ENCODE measurements at places on chromosomes 12 and 14.

GRCh38 chr14:47785058-47785457 lies 109.7 kb upstream of the MDGA2 start:
- no peak for DNase-seq

GRCh38 chr12:6724409-6724797 lies 557 bp downstream of the COPS7A start:
- DNase-seq = peak; percentile 75

DNA sequence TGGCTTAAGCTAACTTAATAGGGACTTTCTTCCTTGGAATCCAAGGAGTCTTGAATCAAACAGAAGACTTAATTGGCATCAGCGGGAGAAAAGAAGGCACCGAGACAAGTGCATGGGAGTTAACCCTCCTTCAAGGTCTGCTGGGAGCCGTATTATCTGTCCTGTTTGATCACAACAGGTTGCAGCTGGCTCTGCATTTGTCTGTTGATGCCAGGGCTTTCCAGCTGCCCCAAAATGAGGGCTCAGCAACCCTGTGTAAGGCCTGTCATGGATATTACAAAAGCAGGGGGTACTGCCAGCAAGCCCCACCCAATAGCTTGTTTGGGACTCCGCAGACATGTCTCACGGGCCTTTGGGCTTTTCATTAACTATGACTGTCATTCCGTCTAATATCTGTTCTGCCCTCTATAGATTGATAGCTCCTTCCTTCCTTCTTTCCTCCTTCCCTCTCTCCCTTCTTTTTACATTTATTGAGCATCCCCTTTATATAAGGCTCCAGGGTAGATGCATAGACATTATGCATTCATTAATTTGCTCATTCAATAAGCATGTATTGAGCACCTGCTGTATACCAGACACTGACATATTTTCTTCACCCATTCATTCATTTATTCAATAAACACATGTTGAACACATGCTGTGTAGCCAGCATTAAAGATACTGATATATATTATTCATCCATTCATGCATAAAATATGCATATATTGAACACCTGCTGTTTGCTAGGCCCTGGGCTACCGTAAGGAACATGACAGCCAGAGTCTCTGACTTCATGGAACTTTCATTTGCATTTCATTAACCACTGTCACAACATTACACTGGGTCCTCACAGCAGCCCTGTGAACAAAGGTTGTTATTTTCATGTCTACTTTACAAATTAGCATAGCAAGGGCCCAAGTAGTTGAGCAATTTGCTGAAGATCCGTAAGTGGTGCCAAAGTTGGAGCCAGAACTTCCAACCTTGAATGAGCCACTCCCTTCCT lies 56.2 kb downstream of the SVOP start:
- DNase-seq = no peak

GRCh38 chr12:33427071-33427470 lies 12.5 kb downstream of the SYT10 start:
- peak; percentile 23 for DNase-seq

GRCh38 chr12:8840321-8840720 lies 17.9 kb downstream of the A2ML1 start:
- DNase-seq = no peak

DNA sequence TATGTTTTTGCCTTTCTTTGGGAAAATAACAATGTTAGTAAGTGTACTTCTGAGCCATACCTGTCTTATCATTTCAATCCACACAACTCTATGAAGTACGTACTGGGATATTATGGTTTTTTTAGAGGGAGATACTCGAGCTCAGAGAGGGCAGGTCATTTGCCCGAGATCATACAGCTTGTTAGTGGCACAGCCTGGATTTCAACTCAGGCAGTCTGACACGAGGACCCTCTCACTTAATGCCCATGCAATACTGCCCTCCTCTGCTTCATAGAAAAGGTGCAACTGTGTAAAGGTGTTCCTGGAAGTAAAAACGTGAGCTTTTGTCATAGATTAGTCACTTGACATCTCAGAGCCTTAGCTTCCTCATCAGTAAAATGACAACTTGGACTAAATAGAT lies 128.0 kb downstream of the NDUFA12 start:
- peak; percentile 87 for DNase-seq

DNA sequence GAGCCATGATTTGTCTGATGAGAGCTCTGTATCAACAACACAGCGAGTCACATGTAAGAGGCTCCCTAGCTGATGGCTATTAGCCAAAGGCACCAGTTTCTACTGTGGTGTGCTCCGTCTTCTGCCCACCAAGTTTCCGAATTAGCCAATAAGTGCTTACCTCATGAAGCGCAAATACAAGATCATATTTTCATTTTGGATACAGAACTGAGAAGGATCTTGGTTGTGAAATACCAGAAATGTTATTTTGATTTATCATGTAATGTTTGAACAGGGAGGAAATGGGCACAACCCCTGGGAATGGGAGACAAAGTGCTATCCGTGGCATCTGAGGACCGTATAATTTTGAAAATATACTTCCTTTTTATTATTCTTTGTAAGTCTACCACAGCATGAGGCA lies 234.3 kb downstream of the DACT1 start:
- no peak for DNase-seq

GRCh38 chr12:125742413-125742812 lies 677.2 kb downstream of the AACS start:
- no peak for DNase-seq

DNA sequence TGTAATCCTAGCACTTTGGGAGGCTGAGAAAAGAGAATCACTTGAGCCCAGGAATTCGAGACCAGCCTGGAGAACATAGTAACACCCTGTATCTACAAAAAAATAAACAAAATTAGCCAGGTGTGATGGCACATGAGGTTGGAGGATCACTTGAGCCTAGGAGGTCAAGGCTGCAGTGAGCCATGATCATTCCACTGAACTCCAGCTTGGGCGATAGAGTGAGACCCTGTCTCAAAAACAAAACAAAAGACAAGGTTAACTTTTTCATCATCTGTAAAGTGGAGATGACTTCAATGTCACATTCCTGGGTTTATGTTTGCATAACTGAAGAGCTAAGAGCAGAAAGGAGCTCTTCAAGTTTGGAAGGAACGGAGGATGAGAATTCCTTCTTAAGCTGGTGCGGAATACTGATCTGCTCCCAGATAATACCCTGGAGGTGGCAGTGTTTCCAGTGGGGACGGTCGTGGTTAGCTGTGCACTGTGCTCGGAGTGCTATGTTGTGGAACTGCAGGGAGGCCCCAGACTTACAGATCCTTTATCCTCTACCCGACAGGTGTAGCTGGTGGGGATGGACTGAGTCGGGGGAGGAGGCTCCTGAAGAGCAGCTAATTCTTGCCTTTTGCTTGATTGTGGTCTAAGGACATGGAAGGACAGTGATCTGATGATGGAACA lies 22.5 kb upstream of the BICD1 start:
- no peak for DNase-seq

- DNase-seq = no peak
These were observed 132.4 kb downstream of the ZFP36L1 start for GRCh38 chr14:68660495-68660894.

GRCh38 chr14:82366803-82367202 lies 833.1 kb upstream of the SEL1L start:
- no peak for DNase-seq

GRCh38 chr12:108325018-108325358 lies 14.1 kb downstream of the CMKLR1 start:
- DNase-seq = no peak

GRCh38 chr12:24396224-24396623 lies 446.8 kb upstream of the SOX5 start:
- DNase-seq = no peak

DNA sequence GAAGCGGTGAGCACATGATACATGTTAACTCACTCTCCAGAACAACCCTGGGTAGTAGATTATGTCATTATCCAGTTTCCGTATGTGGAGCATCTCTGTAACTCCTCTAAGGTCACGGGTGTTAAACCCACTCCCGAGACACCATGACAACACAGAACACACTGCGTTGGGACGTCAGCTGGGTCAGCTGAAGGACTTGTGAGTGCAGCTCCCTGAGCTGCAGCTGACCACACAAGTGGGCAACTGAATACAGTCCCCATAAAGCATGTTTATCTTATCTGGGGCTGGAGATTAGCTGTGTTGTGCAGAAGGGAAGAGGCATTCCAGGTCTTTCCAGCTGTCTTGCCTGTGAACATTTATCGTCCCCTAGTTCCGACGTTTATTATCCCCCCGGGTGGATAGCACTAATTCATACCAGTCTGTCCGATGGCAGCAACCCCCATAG lies 211.5 kb downstream of the CHST11 start:
- no peak for DNase-seq

DNA sequence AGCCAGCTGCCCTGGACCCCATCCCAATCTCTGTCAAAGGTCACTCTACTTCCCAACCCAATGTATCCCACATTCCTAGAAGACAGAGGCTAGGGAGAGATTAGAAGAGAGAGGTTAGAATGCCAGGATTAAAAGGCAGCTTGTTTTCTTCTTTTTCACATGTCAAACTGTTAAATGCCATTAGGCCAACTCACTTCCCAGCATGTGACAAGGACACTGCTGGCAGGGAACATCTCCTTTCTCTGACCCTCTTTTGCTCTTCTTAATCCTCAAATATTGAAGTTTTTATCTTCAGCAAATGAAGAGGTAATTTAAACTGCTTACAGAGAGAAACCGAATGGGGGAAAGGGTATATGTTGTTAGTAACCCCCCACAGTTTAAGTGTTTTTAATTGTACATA lies 89.1 kb downstream of the BBS10 start:
- DNase-seq = no peak

DNA sequence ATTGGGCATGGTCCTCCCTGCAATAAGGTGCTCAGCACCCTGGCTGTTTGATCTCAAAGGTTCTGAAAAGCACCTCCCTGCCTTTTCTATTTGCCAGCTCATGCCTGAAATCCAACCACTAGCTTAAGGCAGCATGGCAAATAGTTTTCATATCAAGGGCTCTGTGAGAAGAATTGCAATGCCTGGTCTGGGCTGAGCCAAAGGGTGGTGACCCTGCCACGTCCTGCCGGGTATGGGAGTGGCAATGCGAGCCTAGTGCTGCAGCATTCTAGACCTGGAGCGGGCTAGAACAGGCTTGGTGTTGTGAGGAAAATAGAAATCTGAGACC lies 2.3 kb upstream of the SCNN1A start:
- DNase-seq = no peak

- DNase-seq = peak; percentile 82
These were observed 1.0 kb downstream of the ITFG2 start for GRCh38 chr12:2813214-2814185.

DNA sequence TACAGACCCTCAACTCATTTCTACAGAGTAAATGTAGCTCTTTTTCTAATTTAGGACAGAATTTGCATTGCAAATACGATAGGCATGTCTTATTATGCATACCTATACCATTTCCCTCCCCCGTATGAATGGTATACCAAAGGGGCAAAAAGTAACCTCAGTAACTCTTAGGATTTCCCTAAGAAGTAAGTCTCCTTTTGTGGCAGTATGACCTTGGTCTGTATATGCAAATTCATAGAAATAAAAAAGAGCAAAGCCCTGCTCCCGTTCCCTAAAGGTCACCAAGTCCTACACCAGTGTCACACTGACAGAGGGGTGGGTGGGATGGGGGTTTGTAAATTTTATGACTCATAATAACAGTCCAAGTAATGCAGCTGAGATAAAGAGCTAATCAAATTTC lies 365.8 kb upstream of the CCDC196 start:
- DNase-seq = no peak

DNA sequence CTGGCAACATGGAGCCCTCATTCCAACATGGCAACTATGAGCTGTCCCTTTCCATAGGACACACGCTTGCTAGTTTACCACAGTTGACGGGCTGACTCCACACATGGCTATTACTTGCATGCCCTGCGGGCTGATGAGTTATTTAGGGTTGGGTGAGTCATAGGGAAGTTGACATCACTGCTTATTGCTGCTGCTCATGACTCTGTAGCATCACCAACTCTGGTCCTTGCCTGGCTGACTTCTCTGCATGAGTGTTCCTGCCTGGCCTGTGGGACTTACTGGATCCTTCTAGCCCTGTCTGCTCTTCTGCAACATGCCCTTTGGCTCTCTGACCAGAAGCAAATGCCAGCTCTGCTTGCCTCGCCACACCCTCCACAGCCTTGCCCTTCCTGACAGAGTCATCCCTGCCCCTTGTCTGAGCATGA lies 199.5 kb downstream of the ANO6 start:
- no peak for DNase-seq

- DNase-seq = no peak
These were observed 1.5 kb upstream of the NRL start for GRCh38 chr14:24116128-24116814.

DNA sequence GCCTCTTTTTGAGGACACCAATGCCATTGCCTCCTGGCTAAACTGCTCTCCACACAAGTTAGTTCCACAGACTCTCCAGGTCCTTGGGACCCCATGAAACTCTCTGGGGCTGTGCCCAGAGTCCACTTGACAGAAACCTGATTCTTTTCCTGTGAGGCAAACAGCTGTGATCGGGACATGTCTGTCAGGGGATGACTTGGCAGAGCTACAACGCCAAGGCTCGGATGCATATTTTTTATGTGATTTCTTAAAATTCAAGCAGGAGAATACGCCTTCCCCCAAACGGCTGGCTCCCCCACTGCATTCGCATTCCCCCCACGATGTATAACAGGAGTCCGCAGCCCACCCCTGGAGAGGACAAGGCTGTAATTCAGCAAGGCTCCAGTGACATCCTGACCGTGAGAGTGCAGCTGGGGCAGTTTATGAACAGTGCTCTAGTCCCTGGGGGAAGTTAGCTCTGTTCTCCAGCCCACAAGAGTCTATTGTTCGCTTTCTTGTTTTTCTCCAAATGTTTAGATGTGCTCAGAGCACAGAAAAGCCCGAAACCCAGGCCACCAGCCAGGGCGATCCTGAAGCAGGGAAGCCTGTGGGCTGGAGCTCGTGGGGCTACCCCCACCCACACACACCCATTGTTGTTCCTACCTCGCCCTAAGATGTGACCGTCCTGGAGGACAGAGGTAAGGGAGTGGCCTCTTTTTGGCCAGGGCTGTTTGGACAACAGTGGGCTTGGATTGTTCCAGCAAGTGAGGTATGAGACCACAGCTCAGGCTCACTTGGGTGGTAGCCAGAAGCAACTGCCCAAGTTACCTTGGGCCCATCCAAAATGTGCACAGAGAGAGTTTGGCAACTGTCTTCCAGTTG lies 159.5 kb downstream of the ZFP36L1 start:
- peak; percentile 16 for DNase-seq

DNA sequence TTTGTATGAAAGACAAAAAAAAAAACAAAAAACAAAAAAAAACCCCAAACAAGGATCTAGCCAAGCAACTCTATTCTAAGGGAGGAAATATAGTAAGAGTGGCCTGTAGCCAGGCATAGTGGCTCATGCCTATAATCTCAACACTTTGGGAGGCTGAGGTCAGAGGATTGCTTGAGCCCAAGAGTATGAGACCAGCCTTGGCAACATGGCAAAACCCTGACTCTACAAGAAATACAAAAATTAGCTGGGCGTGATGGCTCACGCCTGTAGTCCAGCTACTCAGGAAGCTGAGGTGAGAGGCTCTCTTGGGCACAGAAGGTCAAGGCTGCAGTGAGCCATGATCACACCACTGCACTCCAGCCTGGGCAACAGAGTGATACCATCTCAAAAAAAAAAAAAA lies 47.9 kb downstream of the TMEM117 start:
- no peak for DNase-seq
